Stimulated activated CD8-positive, alpha-beta memory T cell treated with anti-CD3 and anti-CD28 coated beads, Interleukin-4, amount 100 ng/mL, for 24 hours (primary cell): ENCODE measurements at places on chromosomes 13 and 19.

GRCh38 chr13:57698851-57699250 lies 67.3 kb downstream of the PCDH17 start:
- DNase-seq: no peak

DNA sequence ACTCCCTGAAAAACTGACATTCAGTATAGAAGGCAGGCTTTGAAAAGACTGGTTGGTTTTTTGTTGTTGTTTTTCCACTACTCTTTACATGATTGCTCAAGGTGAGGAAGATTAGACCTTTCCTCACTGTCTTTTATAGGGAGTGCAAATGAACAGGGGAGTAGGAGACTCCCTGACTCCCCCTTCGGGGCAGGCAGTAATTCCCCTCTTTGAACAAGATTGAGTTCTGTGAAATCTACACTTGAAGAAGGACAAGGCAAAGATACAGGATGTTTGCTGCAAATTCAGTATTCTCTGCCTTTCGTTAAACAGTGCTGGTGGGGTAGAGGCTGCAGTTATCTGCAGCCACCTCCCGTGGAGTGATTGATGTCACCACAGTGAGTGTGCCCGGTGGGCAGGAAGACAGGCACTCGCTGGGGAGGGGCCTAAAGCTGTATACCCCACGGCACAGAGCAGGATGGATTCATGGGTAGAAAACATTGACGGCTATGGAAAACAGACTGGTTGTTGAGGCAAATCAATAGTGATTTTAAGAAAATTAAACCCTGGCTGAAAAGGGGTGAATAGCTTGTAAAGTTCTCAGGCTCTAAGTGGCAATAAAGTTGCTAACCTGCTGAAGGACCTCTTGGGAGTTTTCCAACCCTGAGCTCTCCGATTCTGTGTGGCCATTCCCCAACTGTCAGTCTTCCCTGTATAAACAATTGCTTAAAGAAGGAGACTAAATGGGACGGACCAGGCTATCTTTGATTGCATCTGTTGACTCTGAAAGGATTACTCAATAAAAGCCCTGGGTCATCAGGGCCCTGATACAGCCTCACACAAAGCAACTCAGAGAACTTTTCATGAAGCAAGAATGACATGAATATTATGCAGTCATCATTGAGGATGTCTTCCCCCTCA lies 308.3 kb downstream of the TBC1D4 start:
- no peak for DNase-seq

DNA sequence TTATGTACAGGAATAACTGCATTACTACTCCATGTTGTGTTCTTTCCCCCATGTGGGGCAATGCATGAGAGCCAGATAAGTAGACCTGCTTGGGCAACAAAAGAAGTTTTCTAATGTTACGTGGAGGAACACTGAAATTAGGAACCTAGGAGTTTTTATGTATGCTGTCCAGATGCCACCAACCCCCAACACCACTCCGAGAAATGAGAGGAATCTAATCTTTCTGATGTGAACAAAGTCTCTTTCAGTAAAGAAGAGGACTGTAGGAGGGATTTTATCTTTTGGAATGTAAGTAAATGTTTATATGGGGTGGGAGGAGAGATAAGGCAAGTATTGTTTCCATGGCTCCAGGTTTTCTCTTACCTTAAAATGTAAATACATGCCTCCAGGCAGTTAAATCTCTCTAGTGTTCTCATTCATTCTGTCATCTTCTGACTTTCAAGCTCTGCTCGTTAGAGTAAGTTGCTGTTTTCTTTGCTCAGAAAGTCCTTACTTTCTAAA lies 820.6 kb downstream of the PCDH17 start:
- DNase-seq: no peak

DNA sequence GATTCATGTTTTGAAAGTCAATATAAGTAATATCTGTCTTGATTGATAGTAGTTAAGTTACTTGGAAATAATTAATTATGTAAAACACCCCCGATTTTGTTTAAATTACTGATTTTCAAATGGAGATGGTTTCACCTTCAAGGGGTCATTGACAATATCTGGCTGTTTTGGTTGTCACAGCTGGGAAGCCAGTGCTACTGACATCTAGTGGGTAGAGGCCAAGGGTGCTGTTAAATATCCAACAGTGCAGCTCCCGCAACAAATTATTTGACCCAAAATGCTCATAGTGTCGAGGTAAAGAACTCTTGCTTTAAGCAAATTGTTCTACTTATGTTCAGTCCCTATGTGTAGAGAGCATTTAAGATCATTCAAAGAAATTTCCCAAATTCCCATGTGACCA lies 50.6 kb upstream of the PCDH20 start:
- no peak for DNase-seq

DNA sequence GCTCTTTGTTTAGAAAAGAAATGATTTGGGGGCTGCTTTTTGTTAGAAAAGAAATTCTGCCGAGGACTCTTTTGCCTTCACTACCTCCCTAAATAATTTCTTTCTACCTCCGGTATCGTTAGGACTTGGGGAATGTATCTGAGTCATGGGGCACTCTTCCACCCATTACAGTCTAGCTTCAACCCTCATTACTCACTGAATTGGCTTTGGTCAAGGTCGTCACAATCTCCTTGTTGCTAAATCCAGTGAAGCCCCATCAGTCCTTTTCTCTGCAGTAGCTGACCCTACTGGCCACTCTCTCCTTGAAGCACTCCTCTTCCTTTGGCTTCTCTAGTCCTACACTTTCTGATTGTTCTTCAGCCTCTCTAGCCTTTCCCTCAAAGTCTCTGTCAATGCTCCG lies 34.0 kb downstream of the WDR87 start:
- DNase-seq: no peak

DNA sequence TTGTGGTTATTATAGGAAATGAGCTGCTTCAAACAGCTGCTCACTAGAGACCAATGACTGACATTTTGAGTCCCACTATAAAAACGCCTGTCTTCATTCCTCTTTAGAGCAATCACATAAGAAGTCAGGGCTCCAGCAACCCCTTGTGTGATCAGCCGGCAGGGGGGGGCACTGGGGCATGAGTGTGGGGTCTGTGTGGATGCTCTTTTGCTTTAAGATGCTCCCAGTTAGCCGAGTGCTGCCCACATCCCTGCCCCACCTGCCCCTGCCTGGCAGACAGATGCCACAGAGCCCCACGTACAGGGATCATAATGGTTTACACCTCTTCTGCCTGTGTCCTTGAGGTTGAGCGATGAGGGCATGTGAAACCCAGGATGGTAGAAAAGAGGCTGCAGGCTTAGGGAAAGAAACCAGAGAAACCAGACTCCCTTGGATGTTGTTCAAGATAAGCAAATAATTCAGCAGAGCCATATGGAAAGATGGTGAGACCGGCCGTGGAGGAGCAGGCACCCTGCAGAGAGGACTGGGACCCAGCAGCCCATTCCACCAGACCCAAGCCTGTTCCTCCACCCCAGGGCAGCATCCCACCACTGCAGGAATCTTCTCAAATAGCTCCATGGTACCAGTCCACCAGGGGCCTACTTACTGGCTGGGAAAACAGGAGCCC lies 55.4 kb downstream of the CHST8 start:
- DNase-seq: no peak

DNA sequence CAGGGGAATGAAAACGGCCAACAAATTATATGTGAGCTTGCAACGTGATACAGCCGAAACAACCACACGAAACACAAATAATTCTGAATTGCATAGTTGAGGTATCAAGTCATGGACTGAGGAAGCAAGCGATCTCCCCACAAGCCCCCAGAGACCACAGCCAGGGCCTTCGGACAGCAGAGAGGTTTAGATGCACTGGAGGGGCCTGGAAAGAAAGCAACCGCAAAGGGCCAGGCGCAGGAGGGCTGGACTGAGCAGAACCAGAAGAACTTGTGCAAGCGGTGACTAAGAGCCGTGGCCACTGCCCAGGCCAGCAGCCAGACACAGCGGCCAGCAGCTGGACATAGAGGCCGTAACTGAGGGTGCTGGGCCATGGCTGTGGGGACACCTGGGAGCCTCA lies 131.4 kb downstream of the TNFRSF19 start:
- DNase-seq: no peak

GRCh38 chr19:10855879-10856522 lies 7.8 kb downstream of the C19orf38 start:
- DNase-seq: no peak

DNA sequence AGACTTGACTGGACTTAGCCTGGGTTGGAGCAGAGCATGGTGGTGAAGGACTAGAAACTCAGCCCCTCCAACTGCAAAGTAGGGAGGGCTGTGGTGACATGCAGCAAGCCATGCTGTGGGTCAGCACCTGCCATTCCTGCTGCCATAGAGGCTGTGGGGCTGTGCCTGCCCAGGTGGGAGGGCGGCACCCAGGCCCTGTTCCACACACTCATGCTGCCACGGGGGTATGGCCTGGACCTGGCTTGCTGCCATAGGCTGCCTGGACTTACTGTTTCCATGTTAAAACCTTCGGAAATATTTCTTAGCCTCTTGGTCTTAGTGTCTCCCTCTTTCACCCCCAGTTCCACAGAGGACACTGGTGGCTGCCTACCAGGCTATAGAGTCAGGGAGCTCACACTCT lies 29.3 kb downstream of the CILP2 start:
- no peak for DNase-seq

GRCh38 chr13:19984430-19985218 lies 26.1 kb downstream of the ZMYM2 start:
- no peak for DNase-seq

DNA sequence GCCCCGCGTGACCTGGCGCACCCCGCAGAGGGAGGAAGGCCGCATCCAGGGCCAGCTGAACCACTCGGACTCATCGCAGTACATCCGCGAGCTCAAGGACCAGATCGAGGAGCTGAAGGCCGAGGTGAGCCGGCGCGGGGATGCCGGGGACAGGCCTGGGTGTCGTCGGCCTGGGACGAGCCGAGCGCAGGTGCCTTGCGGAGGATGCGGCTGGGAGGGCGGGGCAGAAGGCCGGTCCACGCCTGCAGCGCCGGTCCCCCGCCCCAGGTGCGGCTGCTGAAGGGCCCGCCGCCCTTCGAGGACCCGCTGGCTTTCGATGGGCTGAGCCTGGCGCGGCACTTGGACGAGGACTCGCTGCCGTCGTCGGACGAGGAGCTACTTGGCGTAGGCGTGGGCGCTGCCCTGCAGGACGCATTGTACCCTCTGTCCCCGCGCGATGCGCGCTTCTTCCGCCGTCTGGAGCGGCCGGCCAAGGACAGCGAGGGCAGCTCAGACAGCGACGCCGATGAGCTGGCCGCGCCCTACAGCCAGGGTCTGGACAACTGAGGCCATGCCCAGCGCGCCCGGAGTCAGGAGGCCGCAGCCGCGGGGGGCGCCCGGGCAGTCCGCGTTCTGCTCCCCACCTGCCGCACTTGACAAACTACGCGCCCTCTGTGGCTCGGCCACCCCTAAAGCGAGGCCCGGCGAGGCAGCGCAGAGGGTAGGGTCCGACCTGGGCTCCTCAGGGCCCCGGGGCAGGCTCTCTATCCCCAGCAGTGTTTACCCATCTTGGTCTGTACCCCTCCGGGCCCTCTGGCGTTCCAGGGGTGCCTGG lies 10.8 kb downstream of the PRR36 start:
- DNase-seq: no peak

- no peak for DNase-seq
These were observed 1.3 kb downstream of the LAMP1 start for GRCh38 chr13:113298043-113298945.

DNA sequence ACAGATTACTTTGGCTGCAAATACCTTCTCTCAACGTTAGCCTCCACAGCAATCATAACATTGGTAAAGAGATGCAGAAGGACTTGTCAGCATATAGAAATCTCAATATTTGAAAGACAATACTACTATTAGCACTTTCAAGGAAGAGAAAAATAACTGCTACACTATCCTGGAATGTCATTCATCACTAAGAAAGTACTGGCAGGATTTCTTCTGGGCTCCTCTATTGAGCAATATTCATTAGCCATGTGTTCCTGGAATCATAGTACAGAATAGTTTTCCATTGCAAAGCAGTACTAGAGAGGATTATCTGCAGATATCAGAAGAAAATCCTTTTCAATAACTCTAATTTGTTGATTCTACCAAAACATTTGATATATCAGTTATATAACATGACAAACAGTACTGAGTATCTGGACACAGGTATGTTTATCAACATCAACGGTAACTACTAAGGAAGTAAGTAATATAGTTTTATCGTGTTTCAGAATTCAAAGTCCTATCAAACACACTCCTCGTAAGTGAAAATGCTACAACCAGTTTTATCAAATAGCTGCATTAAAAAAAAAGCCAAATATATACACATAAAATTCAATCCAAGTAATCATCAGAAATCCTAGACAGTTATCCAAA lies 27.3 kb downstream of the INTS6 start:
- DNase-seq: no peak

DNA sequence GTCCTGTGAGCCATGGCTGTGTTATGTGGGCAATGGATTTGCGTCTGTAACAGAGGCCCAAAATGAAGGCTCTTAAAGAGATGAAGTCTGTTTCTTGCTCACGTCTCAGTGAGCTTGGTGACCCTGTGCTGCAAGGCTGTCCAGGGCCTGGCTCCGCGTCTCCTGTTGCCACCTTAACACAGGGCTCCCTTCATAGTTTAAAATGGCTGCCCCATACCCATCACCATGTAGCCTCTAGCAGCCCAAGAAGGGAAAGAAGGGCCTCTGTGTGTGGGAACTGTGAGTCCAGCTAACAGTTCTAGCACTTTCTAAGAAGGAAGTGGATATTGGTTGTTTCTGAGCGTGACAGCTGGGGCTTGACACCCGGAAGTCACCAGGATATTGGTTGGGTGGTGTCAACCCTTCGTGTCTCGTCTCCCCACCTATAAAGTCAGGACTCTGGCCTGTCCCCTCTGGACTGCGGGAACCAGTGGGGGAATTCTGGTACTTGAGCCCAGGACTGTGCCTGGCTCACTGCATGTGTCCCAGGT lies 20.9 kb downstream of the TMED1 start:
- DNase-seq: no peak

GRCh38 chr19:30109565-30109964 lies 167.5 kb downstream of the URI1 start:
- DNase-seq: no peak

GRCh38 chr13:46664195-46664594 lies 111.2 kb downstream of the LRCH1 start:
- DNase-seq: no peak

GRCh38 chr19:3443840-3444694 lies 36.3 kb downstream of the SMIM24 start:
- no peak for DNase-seq

- no peak for DNase-seq
These were observed 509 bp downstream of the TPP2 start for GRCh38 chr13:102597029-102597961.

DNA sequence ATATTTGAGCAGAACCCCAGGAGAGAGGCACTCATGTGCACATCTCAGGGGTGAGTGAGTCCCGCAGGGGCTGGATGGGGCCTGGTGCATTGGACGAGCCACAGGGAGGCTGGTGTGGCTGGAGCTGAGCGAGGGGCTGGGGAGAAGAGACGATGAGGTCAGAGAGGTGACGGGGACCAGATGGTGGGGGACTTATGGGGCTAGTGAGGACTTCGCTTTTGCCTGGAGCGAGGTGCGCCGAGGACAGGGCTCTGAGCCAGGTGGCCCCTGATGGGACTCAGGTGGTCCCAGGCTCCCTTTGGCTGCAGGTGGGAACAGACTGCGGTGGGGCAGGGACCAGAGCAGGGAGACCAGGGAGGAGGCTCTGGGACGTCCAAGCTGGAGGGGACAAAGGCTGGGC lies 6.9 kb upstream of the FXYD3 start:
- DNase-seq: no peak

- no peak for DNase-seq
These were observed 90.4 kb downstream of the STOML3 start for GRCh38 chr13:38900188-38900587.

GRCh38 chr19:4322942-4323665 lies 15.5 kb downstream of the STAP2 start:
- no peak for DNase-seq
